NB4 (cell line): ENCODE measurements at places on chromosomes 3 and 15.

GRCh38 chr3:37980462-37981347 lies 9.9 kb upstream of the VILL start:
- peak; percentile 19 for DNase-seq

DNA sequence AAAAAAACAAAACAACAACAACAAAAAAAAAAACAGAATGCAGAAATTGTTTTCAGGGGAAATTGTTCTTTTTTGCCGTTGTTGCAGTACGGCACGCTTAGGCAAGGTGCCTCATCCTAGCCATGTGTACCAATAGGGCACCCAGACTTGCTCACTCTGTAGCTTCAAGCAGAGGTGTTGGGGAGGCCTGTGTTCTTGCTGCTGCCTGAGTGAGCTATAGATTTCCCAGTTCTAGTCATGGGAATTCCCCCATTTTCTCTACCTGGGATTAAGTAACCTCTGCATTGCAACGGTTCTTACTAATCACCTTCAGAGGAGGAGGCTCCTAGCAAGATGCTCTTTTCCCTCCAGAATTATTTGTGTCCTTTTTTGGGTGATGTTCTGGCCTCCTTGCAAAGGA lies 12.9 kb upstream of the PARL start:
- DNase-seq = no peak

DNA sequence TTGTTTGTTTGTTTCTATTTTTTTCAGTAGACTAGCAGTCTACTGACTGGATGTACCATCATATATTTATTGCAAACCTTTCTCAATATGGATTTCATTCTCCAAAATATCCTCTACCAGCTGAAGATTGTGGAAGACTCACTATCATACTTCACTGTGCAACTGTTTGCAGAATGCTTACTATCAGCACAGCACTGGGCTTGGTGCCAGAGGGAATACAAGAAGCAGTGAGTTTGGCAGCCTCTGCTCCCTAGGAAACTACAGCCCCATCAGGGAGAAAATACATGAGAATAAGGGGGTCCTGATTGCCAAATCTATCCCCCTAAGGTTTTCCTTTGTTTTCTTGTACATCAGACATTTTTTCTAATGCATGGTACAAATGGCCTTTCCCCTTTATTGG lies 27.5 kb downstream of the AQP9 start:
- DNase-seq = no peak

- no peak for DNase-seq
Measured at GRCh38 chr3:55959471-55960080, 472.5 kb upstream of the WNT5A start.

- DNase-seq = no peak
Measured at GRCh38 chr3:116135457-116136085, 309.7 kb downstream of the LSAMP start.

- no peak for DNase-seq
Measured at GRCh38 chr15:23570486-23570885, 5.0 kb downstream of the MKRN3 start.

GRCh38 chr15:89675606-89676005 lies 3.6 kb downstream of the PLIN1 start:
- no peak for DNase-seq

DNA sequence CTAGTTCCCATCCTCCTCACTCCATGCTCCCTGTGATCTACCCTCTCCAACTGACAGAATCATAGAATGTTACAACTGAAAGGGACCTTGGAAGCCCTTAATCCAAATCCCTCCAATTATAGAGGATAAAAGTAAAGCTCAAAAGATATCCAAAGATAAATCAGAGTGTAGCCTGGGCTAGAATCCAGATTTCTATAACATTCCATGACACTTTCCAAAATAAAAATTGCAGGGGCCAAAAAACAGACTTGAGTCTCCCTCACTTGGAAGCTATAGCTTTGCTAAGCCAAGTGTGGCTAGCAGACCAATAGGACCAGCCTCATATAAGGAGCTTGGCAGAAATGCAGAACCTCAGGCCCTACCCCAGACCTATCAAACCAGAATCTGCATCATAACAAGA lies 148.1 kb downstream of the NTRK3 start:
- no peak for DNase-seq

DNA sequence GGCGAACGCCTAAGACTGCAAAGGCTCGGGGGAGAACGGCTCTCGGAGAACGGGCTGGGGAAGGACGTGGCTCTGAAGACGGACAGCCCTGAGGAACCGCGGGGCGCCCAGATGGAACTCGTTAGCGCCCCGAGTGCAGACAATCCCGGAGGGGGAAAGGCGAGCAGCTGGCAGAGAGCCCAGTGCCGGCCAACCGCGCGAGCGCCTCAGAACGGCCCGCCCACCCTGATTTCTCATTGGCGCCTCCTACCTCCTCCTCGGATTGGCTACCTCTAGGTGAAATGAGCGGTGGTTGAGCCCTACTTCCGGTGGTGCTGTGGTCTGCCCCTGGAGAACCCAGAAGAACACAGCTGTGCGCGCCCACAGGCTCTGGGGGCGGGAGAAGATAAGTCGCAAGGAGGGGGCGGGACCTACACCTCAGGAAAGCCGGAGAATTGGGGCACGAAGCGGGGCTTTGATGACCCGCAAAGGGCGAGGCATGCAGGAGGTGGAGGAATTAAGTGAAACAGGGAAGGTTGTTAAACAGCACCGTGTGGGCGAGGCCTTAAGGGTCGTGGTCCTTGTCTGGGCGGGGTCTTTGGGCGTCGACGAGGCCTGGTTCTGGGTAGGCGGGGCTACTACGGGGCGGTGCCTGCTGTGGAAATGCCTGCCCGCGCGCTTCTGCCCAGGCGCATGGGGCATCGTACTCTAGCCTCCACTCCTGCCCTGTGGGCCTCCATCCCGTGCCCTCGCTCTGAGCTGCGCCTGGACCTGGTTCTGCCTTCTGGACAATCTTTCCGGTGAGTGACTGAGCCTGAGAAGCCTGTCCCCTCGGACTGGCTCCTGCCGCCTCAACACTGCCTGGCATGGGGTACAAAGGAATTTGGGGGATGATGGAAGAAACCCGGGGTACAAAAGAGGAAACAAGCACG lies at the start of gene OGG1:
Gene OGG1 (plus strand): TSS at position 308 of the 911 bp plus-strand sequence. CDS start 335 bp downstream, at position 643.
- peak; percentile 99 for DNase-seq

DNA sequence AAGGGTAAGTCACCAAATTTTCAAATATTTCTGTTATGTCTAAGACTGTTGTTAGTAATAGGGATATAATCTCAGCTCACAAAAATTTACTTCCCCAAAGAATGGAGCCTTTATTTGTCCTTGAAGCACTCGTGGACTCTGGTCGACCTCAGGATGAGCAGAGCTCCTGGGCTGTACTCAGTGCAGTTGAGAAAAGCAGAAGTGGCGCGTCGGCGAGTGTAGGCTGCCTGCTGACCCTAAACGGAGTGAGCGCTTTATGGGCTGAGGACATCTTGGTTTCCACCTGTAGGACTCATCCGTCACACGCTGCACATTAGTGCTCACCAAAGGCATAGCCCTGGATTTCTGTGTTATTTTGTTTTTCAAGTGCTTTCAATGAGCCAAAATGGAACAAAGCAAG lies 11.0 kb downstream of the GABRA5 start:
- peak; percentile 22 for DNase-seq

DNA sequence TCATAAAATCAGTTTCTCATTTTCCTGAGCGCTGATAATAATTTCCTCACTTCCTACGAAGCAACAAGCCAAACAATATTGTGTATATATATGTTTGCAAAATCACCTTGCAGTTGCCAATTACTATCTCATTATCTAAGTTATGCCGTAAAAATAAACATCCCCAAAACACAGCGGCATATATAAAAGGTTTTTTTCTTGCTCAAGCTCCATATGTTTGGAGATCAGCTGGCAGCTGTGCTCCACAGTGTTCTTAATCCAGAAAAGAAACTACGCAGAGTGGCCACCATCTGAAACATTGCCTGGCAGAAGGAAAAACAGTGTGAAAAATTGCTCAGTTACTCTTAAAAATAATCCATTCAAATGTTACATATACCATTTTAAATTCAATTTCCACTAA lies 951.4 kb downstream of the PLOD2 start:
- DNase-seq = no peak

DNA sequence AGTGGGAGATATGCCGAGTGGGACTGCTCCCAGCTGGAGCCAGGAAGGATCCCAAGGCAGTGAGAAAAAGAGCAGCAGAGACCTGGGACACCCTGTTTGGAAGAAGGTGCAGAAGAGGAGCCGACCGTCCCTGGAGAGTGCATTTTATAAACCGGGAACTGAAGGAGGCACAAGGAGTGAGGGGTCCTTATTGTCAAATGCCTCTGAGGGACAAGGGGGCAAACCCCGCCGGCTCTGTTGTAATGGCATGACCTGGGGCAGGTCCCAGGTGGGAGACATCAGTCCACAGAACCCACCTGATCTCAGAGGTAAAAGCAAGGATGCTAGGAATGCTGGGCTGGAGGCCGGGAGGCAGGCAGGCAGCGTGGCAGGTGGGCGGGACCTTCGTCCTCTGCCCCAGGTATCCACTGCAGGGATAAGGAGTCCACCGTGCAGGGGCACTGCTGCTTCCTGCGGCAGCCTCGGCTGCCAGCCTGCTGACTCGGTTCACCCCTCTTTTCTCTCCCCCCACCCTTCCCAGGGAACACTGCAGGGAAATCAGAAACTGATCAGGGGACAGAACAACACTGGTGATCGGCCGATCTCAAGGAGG lies 26.9 kb downstream of the ADAMTS17 start:
- DNase-seq = no peak

- no peak for DNase-seq
Measured at GRCh38 chr3:118806423-118806822, 228.2 kb downstream of the IGSF11 start.

DNA sequence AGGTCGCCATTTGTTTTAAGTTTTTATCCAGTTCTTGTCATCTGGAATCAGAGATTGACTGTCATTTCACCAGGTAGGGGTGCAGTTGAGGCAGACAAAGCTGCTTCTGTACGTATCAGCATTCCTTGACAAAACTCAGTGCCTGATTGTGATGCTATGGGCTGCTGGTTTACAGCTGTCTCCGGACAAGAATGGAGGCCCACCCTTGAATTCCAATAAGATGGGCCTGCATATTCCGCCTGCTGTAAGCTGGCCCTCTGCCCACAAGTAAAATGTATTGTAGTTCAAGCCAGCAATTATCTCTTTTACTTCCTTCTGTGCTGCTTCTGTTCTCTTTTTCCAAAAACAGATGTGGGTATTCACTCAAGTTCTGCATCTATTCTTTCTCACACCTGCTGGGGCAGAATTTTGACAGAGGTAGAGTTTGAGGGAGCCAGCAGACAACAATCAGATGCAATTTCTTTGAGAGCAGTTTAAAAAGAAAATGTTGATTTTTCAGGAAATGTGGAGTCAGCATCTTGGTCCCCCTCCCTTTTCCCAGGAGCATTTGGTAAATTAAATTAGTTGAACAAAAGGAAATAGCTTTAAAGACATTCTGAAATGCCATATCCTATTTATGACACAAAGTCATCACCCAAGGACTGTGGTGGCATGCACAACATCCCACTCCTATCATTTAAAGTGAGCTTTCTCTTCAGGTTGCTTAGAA lies 53.5 kb downstream of the IQCH start:
- DNase-seq = no peak

- no peak for DNase-seq
Measured at GRCh38 chr15:51079226-51079625, 15.5 kb downstream of the TNFAIP8L3 start.

DNA sequence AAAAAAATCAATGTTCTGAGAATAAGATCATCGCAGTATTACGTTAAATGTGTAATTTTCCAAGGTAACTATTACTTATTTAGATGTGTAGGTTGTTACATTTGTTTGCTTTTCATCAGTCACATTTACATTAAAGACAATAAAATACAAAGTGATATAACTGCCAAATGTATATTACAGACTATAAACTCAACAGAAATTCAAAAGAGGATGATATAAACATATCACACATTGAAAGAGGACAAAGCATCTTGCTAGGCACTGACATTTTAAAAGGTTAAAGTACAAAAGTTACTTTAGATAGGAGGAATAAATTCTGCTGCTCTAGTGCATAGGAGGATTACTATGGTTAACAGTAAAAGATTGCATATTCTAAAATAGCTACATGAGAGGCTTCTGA lies 16.1 kb downstream of the VGLL4 start:
- DNase-seq = no peak

- DNase-seq = no peak
Measured at GRCh38 chr3:133490468-133491351, 82.8 kb upstream of the CDV3 start.

DNA sequence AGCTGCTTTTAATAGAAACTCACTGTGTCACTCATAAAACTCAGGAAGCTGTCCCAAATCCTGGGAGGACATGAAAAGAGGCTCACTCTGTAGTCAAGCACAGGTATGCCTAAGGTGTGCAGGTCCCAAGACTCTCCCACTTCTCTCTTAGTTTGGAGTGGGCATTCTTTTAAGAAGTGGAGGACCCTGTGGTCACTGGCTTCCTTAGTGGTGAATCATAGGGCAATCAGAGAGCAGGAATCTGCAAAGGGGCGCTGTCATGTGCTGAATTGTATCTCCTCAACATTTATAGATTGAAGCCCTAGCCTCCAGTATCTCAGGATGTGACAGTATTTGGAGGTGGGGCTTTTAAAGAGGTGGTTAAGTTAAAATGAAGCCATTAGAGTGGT lies 47.2 kb upstream of the ZBTB38 start:
- DNase-seq = no peak

- DNase-seq = no peak
Measured at GRCh38 chr15:70535955-70536338, 227.4 kb downstream of the UACA start.

DNA sequence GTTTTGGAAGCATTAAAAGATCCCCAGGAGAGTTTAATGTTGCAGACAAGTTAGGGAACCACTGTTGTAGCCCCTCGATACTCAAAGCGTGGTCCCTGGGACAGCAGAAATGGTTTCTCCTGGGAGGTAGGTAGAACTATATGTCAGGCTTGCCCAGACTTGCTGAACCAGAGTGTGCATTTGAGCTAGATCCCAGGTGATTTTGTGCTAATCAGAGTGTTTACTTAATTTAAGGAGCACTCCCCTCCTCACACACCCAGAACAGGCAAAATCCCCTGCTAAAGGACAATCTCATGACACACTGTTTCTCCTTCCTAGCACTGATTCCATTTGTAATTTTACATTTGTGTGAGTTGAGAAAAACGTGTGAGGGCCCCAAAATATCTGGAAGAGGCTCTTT lies 24.3 kb downstream of the LMCD1 start:
- no peak for DNase-seq

DNA sequence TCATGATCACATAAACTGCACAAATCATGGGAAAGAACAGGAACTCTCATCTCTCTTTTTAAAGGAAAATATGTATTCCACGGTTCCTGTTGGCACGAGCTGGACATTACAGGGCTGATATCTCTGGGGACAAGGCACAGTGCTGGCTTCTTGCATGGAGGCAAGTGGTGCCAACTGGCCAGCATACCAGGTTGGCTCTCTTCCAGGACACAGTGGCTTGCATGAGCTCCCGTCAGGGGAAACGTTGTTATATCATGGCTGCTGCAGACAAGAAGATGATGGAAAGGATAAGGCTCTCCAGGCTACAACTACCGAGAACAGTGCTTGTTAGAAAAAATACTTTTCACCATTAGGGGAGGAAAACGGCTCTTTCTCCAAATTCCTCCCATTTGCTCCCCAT lies 283.9 kb downstream of the RORA start:
- no peak for DNase-seq

DNA sequence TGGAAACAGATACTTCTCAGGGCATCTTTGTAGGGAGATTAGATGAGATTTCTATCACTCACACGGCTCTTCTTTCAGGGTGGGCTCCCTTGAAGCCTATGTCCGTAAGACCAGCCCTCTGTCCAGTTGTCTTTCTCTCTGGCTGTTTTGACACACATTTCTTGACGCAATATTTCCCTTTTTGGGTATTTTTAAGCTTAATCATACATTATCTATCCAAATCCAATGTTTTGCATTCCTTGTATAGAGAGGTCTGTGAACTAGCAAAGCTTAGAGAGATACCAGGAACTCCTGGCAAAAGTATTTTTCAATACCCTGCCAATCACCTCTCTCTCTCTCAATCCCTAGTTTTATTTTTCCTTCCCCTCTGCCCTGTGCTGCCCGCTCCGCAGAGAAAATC lies 79.3 kb downstream of the EOMES start:
- no peak for DNase-seq
